ENCODE measurements at places on chromosomes 6 and 20. TPM values are rescaled to one million over a fixed set of nuclear protein-coding genes. Genes with fewer than 3 reads are reported as not detected.

The OR2J3 gene
- polyA plus RNA-seq, result not detected

The WFDC10B gene
- not detected for polyA plus RNA-seq

The KIAA0408 gene
- polyA plus RNA-seq, result not detected

The TEAD3 gene
- 11.1 TPM for polyA plus RNA-seq

DNA sequence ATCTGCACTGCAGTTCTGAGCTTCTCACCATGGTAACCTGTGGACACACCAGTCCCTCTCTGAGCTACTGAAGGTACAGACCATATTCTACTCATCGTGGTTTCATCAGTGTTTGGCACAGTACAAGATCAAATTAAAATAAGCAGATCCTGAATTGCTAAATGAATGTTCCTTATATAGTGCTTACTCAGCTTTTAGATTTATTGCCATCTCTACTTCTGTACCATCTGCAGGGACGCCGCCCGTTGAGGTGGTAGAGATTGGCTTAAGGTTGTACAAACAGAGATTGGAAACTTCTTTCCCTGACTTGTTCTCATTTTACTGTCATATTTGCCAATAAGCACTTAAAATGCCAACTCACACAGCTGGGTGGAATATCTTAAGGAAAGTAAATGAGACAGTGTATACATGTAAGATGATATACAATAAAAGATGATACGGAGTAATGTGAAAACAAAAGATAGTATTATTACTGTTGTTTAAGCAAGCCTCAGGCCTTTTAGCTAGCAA is 223.4 kb upstream of the FOXQ1 start:
- no peak for DNase-seq

DNA sequence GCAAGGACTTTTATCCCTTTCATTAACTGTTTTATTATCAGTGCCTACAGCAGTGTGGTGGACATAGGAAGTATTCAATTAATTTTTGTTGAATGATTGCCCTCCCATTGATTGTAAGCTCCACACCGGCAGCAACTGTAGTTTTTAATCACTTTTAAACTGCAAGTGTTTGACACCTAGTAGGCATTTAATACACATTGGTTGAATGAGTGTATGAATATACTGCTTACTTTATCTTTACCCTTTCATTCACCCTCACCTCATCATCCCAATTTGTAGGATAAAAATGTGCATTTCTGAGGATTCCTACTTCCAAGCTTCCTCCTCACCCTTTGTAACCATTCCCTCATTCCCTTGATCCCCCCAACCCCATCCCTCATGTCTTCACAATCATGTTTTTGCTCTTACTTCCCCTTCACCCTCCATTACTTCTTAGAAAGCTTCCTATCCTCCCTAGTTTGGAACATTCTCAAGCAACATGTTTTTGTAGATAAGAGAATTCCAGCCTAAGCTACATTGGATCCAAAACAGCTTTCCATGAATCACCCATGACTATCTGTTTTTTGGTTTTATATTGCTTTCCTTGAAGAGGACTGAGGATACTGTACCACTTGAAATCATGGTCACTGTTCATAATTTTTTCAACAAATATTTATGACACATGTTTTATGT is 955 bp upstream of the SLC26A8 start:
- DNase-seq, result no peak

DNA sequence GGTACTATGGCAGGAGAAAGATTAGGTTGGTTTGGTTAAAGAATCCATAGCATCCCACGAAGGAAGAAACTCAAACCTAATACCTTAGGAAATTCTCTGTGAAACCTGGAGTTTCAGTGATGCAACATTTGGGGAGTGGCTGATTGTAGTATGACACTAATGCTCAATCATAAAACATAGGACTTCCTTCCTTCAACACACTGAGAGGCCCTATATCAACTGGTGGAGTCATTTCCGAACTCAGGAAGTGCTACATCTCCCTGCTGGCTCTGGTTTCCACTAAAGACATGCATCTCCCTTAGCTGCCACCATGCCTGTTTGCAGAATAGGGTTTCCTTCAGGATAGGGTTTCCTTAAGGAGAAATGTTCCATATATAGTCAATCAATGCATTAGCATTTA is 5.2 kb upstream of the MANEA start:
- no peak for DNase-seq

GRCh38 chr20:48266571-48266970 is 481.3 kb upstream of the SULF2 start:
- DNase-seq, result no peak

GRCh38 chr6:15132854-15133670 is 112.8 kb upstream of the JARID2 start:
- peak; percentile 92 for DNase-seq
